ENCODE measurements at places on chromosomes 12 and 14.
A peak's percentile ranks its signal among the peaks of the same experiment; 100 is the strongest.

GRCh38 chr12:94615260-94616181 is 34.8 kb downstream of the TMCC3 start:
- no peaks in the 10 kb centered on the region for H3K27me3 ChIP-seq
- no peak overlapping the region for H3K4me3 ChIP-seq
- no peaks in the 10 kb centered on the region for H3K4me1 ChIP-seq
- peak overlapping the region; percentile 72 for H3K27ac ChIP-seq
- no peak for DNase-seq
- no peaks in the 10 kb centered on the region for H3K36me3 ChIP-seq

- H3K27ac ChIP-seq: peak overlapping the region; percentile 99
- no peaks in the 10 kb centered on the region for H3K36me3 ChIP-seq
- H3K27me3 ChIP-seq: no peaks in the 10 kb centered on the region
- H3K4me1 ChIP-seq: peaks cover 16% of the 10 kb centered on the region
- peak overlapping the region; percentile 93 for H3K4me3 ChIP-seq
- DNase-seq: no peak
Observed at GRCh38 chr14:60164404-60164711, 840 bp downstream of the DHRS7 start.

GRCh38 chr12:2501464-2502191 is 293.1 kb upstream of the FKBP4 start:
- no peaks in the 10 kb centered on the region for H3K36me3 ChIP-seq
- no peak for DNase-seq
- no peak overlapping the region for H3K4me3 ChIP-seq
- H3K4me1 ChIP-seq: peaks cover 10% of the 10 kb centered on the region
- H3K27ac ChIP-seq: no peak overlapping the region
- H3K27me3 ChIP-seq: peaks cover 15% of the 10 kb centered on the region

DNA sequence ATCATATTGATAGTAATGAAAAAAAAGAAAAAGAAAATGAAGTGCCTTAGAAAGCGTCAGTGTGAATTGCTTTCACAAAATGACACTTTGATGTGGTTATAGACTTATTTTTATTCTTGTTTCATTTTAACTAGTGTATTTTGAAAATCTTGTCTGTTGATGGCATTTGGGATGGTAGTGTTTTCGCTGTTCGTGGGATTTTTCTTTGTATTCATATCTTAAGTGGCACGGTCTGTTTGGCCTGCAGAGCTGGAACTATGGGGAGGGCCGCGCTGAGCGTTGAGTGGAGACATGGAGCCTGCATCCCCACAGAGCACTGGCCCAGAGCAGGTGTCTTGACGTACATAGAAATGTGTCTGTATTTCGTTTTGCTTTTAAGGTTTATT is 61.6 kb downstream of the WDR20 start:
- H3K4me1 ChIP-seq: peaks cover 29% of the 10 kb centered on the region
- H3K36me3 ChIP-seq: peaks cover 60% of the 10 kb centered on the region
- no peak for DNase-seq
- no peaks in the 10 kb centered on the region for H3K27me3 ChIP-seq
- H3K4me3 ChIP-seq: peak overlapping the region; percentile 4

- H3K27ac ChIP-seq: no peak overlapping the region
- H3K36me3 ChIP-seq: no peaks in the 10 kb centered on the region
- H3K4me3 ChIP-seq: no peak overlapping the region
Observed at GRCh38 chr14:52058341-52058740, 10.5 kb downstream of the NID2 start.

DNA sequence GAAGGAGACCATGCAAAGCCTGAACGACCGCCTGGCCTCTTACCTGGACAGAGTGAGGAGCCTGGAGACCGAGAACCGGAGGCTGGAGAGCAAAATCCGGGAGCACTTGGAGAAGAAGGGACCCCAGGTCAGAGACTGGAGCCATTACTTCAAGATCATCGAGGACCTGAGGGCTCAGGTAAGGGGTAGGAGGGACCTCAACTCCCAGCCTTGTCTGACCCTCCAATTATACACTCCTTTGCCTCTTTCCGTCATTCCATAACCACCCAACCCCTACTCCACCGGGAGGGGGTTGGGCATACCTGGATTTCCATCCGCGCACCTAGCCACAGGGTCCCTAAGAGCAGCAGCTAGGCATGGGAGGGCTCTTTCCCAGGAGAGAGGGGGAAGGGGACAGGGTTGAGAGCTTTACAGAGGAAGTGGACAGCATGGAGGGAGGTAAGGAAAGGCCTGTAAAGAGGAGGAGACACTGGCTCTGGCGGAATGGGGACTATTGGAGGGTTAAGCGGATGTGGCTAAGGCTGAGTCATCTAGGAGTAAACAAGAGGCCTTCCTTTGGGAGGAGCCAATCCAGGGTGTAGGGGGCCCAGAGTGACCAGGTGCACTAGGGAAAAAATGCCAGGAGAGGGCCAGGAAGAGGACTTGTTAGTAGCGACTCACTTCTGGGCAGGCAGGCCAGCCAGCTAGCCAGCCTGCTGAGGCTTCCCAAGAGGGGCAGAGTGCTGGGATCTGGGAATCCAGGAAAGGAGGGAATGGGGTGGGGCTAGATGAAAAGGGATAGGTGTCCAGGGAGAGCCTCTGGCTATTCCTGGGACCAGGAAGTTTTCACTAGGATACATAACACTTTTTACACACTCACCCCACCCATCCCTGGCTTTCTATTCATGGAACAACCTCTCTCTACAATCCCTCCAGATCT is 754 bp downstream of the KRT18 start:
- H3K27ac ChIP-seq: no peak overlapping the region
- peaks cover 4% of the 10 kb centered on the region for H3K36me3 ChIP-seq
- peak overlapping the region; percentile 87 for H3K4me3 ChIP-seq
- peaks cover 5% of the 10 kb centered on the region for H3K4me1 ChIP-seq

DNA sequence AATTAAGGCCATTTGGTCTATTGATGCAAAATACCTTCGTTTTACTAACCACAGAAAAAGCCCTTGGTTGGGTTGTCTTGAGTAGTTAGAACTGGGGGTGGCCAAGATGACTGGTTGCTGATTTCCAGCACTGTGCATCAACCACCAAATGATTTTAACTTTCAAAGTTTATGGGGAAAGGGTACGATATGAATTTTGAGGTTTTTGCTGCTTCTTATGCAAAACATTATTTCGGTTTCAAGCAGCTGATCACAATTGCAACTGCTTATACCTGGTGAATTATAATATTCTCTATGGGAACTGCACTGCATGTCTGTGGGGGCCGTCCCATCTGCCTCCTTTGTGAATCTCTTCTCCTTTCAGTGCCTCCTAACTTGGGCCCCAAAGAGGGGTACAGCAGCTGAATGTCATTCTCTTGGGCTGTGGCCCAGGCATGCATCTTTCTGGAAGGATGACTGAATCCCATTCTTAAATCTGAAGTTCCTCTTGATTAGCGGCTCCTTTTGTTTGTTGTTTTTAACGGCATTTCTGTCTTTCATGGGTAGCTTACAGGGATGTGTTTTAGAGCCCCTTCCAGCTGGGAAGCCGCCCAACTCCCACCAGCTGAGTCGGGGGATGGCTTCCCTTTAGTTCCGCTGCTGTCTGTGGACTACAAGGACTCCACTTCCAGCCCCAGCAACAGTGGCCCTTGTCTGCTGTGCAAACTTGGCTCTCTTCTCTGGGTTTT is 479.8 kb downstream of the ZFP36L1 start:
- peak overlapping the region; percentile 96 for H3K27ac ChIP-seq
- peaks cover 26% of the 10 kb centered on the region for H3K36me3 ChIP-seq
- peaks cover 56% of the 10 kb centered on the region for H3K4me1 ChIP-seq
- H3K27me3 ChIP-seq: no peaks in the 10 kb centered on the region
- DNase-seq: peak; percentile 74
- peak overlapping the region; percentile 70 for H3K4me3 ChIP-seq

DNA sequence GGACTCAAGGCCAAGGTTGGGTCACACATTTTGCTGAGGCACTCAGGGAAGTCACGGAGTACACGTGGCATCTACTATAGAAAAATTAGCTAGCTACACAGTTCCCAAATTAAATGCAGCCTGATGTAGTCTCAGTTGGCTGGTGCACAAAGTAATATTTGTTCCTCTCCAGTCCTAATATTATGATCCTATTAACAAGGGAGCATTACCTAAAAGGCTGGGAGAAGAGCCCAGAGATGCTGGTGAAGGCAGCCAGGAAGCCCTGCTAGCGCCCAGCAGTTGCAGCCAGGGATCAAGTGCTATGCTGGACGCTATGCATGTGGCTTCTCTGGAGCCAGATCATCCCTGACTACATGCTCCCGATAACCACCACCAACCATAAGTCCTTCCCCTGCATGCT is 88.0 kb upstream of the GSC start:
- peaks cover 13% of the 10 kb centered on the region for H3K27me3 ChIP-seq
- no peaks in the 10 kb centered on the region for H3K4me1 ChIP-seq
- no peaks in the 10 kb centered on the region for H3K36me3 ChIP-seq
- DNase-seq: no peak
- no peak overlapping the region for H3K27ac ChIP-seq

DNA sequence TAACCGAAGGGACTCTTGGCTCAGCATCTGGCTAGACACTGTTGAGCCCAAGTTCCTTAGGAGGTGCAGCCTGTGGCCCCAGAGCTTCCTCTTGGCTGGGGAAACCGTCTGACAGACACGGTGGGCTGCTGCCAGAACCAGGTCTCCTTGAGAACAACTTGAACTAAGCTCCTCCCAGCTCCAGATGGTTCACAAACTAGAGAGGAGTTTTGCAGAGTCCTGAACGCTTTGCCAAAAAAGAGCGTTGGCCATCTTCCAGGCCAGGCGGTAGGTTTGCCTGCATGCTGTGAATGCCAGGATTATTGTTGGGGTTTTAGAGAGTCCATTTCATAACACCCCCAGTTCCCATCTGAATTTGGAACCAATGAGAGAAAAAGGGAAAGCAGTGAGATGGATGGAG is 399.8 kb downstream of the RGS6 start:
- H3K27me3 ChIP-seq: peaks cover 35% of the 10 kb centered on the region
- no peak for DNase-seq
- H3K36me3 ChIP-seq: no peaks in the 10 kb centered on the region
- H3K4me1 ChIP-seq: peaks cover 2% of the 10 kb centered on the region

DNA sequence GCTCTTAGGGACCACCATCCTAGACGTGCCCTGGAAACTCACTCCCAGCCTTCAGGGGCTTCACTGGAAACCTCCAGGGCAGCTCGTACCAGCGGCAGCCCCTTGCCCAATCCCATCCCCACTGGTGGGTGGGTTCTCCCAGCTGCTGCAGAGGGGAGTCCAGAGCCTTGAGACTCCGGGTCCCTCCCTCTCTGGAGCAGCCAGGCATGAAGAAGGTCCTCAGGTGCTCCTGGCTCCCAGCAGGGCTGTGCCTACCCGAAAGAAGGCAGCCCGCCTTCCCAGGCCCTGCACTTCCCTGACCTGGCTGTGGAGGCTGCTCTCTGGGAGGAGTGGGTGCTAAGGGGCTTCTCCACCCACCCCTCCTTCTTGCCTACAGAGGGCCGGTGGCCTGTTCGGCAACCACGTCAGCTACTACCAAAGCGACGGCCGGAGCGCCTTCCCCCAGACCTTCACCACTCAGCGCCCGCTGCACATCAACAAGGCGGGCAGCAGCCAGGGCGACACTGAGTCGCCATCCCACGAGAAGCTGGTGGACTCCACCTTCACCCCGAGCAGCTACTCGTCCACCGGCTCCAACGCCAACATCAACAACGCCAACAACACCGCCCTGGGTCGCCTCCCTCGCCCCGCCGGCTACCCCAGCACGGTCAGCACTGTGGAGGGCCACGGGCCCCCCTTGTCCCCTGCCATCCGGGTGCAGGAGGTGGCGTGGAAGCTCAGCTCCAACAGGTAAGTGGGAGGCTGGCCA is 115.5 kb upstream of the FKBP4 start:
- no peak overlapping the region for H3K27ac ChIP-seq
- H3K27me3 ChIP-seq: peaks cover 4% of the 10 kb centered on the region
- DNase-seq: no peak
- peaks cover 16% of the 10 kb centered on the region for H3K4me1 ChIP-seq

DNA sequence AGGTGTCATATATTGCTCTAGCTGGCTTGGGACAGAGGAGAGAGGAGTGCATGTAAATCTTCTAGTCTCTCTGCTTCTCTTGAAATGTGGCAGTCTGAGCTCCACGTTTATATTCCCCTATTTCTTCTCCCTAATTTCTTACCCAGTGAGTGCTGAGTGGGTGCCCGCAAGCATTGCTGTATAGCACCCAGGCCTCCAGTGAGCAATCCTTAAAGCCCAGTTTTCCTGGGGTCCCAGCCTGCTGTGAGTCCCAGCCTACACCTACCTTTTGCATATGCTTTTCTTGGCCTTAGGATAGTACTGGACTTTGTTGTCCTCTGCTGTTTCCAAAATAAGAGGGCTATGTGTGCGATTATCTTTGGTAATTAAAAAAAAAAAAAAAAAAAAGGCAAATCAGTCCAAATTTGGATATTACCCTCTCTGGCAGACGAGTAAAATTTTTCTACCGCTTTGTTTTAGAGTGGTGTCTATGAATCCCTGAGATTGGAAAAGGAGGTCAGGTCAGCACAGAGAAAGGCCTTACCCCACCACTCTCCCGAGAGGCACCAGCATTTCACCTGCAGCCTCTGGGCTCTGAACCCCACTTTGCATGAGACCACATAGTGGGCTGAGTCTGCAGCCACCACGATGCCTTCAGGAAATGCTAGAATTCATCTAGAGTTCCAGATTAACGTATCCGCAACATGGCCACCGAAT is 1.1 kb downstream of the MGST1 start:
- no peaks in the 10 kb centered on the region for H3K36me3 ChIP-seq
- peaks cover 11% of the 10 kb centered on the region for H3K4me1 ChIP-seq
- no peak overlapping the region for H3K27ac ChIP-seq
- H3K4me3 ChIP-seq: no peak overlapping the region
- no peak for DNase-seq
- H3K27me3 ChIP-seq: peaks cover 13% of the 10 kb centered on the region

DNA sequence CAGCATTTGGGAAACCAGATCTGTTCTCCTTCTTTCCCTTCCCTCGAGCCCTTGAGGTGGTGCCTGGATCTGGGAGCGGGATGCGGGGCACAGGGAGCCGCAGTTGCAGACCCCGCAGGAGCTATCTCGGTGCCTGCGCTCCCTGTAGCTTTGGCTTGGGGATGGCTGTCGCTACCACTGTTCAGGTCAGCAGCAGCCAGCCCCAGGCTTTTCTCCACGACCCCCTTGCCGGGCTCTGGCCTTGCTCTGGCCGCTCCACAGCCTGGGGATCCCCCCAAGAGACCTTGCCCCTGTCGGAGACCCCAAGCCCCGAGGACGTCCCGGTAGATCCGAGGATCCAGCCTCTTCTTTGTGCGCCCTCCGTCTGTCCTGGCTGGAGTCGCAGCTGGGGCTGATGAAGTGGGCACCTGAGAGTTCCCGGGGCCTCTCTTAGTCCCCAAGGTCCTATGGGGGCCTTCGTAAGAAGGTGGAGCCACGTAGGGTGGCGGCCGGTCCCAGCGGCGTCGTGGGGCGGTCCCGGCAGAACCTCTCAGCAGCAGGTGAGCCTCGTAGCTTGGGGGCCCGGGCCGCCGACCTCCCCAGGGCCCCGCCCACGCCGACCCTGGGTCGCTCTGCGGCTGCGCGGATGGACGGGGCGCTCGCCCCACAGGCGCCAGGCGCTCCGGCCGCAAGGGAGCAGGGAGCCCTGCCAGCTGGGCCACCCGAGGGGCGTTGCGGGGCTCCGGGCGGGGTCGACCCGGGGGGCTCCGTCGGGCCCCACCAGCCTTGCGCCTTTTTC is 1.3 kb downstream of the DDN start:
- peak overlapping the region; percentile 20 for H3K27ac ChIP-seq
- H3K4me1 ChIP-seq: peaks cover 34% of the 10 kb centered on the region
- peak; percentile 55 for DNase-seq
- H3K4me3 ChIP-seq: peak overlapping the region; percentile 77
- peaks cover 30% of the 10 kb centered on the region for H3K27me3 ChIP-seq
